ENCODE measurements at places on chromosomes 16 and 17.

- DNase-seq = no peak
Observed at GRCh38 chr17:27567563-27567859, 63.5 kb upstream of the LGALS9 start.

- DNase-seq = no peak
Observed at GRCh38 chr17:10992106-10992880, 154.4 kb upstream of the PIRT start.

GRCh38 chr16:84949772-84950436 lies 61.4 kb downstream of the ZDHHC7 start:
- no peak for DNase-seq

DNA sequence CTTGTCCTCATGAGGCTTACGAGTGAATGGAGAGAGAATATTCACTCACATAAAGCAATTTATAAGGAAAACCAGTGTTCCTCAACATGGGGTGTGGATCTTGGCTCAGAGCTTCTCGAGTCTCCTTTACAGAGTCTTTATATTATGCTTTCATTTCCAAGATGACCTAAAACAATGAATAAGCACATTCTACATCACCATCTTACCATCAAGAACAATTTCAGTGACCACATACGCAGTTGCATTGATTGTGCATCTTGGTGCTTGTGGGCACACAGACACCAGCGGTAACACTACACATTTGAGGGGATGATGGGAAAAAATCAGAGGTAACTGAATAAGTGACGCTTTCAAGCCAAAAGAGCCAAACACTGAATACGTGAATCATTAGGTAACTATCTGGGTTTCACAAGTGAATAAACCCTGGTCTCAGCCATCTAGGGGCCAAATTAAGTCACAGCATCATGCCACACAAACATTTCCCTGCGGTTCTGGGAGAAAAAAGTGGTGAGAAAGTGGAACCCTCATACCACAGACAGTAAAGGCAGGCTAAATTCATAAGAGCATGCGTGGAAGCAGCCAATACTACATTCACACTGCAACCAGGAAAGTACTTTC lies 9.4 kb downstream of the CWC25 start:
- DNase-seq = no peak

DNA sequence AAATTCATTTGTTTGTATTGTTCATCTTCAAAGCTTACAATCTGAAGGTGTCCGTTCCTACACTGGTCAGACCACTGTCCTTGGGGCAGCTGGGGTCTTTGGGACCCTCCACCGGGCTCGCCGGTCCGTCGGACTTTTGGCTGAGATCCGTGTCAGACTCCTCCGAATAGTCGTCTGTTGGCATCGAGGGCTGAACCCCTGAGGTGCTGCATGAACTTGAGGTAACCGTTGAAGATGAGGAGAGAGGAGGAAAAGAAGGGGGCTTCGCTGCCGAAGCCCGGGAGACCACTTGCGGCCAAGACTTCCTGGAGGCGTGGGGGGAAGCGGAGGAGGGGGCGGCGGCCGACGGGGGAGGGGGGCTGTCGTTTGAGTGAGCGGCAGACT lies 260.8 kb downstream of the ZFHX3 start:
- DNase-seq = no peak

DNA sequence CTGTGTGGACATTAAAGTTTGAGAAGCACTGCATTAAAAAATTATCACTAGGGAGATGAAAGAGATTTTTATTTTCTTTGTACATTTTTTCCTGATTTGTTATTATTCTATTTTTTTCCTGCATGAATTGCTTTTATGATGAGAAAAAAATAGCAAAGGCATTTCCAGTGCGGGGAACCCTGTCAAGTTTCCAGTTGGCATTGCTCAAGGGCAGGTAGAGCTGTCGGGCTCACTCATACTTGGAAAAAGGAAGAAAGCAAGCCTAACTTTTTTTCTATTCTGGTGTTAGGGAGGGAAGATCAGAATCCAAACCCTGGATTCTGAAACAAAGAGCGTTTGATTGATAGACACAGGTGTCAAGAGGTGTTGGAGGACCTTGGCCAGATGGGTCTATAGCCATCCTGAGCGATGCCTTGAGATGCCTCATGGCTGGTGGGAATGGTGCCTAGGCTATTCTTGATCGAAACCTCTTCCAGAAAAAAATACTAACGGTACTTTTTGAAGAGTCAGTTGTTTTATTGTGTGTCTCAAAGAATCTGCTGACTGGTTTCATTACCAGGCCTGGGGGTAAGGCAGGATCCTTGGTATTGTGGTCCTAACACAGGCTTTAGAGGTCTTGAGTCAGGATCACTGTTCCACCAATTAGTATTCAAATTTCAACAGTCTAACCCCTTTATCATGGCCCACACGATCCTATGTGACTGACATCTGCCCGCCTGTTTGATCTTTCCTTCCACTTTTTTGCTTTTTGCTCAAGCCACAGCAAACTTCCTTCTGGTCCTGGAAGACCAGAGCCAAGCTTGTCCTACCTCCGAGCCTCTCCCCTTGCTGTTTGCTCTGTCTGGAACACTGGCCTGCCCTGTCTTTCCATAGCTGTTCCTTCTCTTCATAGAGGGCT lies 20.1 kb downstream of the SNX29 start:
- DNase-seq = no peak

DNA sequence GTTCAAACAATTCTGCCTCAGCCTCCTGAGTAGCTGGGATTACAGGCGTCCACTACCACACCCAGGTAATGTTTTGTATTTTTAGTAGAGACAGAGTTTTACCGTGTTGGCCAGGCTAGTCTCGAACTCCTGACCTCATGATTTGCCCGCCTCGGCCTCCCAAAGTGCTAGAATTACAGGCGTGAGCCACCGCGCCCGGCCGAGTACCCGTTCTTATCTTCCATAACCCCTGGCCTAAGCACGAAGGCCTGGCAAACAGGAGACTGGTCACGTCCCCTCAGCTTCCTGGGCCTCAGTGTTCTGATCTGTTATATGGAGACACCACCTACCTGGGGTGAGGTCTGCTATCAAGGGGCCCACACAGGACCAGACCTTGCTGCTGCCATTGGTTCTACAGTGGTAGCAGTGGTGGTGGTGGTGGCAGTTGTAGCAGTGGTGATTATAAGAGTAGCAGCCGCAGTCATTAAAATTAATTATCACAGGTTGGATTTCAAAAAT lies 1.3 kb downstream of the SLC5A10 start:
- DNase-seq = no peak

DNA sequence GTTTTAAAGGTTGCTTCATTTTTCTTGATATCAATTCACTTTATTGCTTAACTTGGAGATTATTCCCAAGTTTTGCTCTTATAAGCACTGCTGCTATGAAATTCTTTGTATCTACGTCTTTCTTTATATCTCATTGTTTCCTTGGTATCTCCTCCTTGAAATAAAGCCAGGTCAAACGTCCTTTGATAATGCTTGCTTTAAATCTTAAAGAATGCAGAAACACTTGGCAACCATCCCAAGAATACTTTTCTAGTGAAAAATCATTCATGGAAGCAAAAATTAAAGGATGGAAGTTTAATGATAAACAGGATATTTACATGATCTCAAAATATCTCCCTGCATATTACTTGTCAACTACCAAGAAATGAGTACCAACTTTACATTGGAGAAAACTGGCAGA lies 175.2 kb downstream of the CPPED1 start:
- DNase-seq = no peak

Data from T-helper 17 cell (primary cell).